ENCODE measurements at places on chromosomes 12 and 14. TPM values are rescaled to one million over a fixed set of nuclear protein-coding genes. Genes with fewer than 3 reads are reported as not detected.

The CIT gene
- 11.8 TPM for total RNA-seq

The TMTC1 gene
- total RNA-seq = 1.2 TPM

The IL26 gene
- not detected for total RNA-seq

The KMT2D gene
- total RNA-seq = 68.0 TPM

The SPIC gene
- total RNA-seq = not detected

The KRT8 gene
- 12.5 TPM for total RNA-seq

The ARF3 gene
- total RNA-seq = 115 TPM

The OTOGL gene
- total RNA-seq = 1.5 TPM

The PDE6H gene
- total RNA-seq = not detected

The IL22 gene
- not detected for total RNA-seq

The GPR137C gene
- 0.48 TPM for total RNA-seq

The E2F7 gene
- total RNA-seq = 35.9 TPM

The ZNF385A gene
- total RNA-seq = 0.67 TPM

The CD27 gene
- total RNA-seq = not detected

The HOXC5 gene
- not detected for total RNA-seq

The JAG2 gene
- 50.1 TPM for total RNA-seq

The TMEM260 gene
- 14.0 TPM for total RNA-seq

The CHGA gene
- not detected for total RNA-seq

The AGAP2 gene
- total RNA-seq = 0.29 TPM

The STYK1 gene
- 12.3 TPM for total RNA-seq

Data from vein endothelial cell (primary cell).